ENCODE measurements at places on chromosomes 4 and X. TPM values are rescaled to one million over a fixed set of nuclear protein-coding genes. Genes with fewer than 3 reads are reported as not detected.

- no peak for DNase-seq
These were observed 596.4 kb downstream of the PCDH18 start for GRCh38 chr4:136935871-136936270.

- no peak for DNase-seq
These were observed 105.2 kb downstream of the RBM47 start for GRCh38 chr4:40524366-40525041.

- DNase-seq = no peak
These were observed 1077.6 kb downstream of the FAM133A start for GRCh38 chrX:94751611-94752010.

- no peak for DNase-seq
These were observed 7.6 kb downstream of the SLC25A43 start for GRCh38 chrX:119406776-119407175.

DNA sequence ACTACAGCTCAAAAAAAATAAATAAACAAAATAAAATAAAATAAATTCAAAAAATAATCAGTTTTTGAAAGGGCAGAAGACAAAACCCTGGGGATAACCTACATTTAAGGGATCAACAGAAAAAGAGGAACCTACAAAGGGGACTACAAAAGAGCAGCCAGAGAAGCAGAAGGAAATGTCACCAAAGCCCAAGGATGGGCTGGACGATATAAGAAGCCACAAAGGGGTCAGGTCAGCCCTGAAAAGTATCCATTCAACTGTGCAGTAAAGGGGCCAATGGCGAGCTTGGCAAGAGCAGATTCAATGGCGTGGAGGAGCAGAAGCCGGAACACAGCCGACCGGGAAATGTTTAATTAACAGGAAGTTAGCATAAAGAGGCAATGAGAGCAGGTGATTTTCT lies 16.9 kb downstream of the ACOT9 start:
- no peak for DNase-seq

DNA sequence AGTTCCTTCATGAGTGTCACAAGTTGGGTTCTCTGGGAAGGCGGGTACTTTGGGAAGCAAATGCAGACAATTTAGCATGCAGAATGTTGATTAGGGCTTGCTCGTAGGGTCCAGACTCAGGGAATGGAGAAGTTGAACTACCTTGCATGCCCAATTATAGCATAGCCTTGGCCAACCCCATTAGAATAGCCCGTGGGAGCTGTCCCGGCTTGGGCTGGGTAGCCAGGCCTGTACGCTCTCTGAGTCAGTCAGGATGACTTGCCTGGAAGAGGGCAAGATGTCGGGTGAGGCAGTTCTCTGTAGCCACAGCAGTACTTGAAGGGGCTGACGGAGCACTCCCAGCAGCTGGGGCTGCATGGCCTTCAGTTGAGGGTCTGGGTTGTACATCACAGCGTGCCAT lies 19.5 kb downstream of the KIAA0232 start:
- no peak for DNase-seq

GRCh38 chrX:96707804-96708203 lies 23.2 kb downstream of the DIAPH2 start:
- no peak for DNase-seq

RNF128 gene
- total RNA-seq = 25.3 TPM

SOD3 gene
- total RNA-seq = 0.17 TPM

TIMP1 gene
- total RNA-seq = 170 TPM

SLC9B1 gene
- 0.17 TPM for total RNA-seq
